Activated T-helper 17 cell treated with anti-CD3 and anti-CD28 coated beads, Interleukin-2, amount 50 U/mL, for 72 hours (primary cell): ENCODE measurements at places on chromosomes 11 and 22. TPM values are rescaled to one million over a fixed set of nuclear protein-coding genes. Genes with fewer than 3 reads are reported as not detected.

NOX4 gene
- not detected for total RNA-seq

DRD2 gene
- 0.19 TPM for total RNA-seq

DLG2 gene
- 1.9 TPM for total RNA-seq

GLYAT gene
- 0.13 TPM for total RNA-seq

TRIM48 gene
- not detected for total RNA-seq

NLRP14 gene
- 0.08 TPM for total RNA-seq

BEST1 gene
- total RNA-seq: 0.05 TPM
